Activated CD4-positive, alpha-beta T cell treated with anti-CD3 and anti-CD28 coated beads, Interleukin-2, amount 50 U/mL, for 4 hours (primary cell): ENCODE measurements at places on chromosomes 4 and X.

DNA sequence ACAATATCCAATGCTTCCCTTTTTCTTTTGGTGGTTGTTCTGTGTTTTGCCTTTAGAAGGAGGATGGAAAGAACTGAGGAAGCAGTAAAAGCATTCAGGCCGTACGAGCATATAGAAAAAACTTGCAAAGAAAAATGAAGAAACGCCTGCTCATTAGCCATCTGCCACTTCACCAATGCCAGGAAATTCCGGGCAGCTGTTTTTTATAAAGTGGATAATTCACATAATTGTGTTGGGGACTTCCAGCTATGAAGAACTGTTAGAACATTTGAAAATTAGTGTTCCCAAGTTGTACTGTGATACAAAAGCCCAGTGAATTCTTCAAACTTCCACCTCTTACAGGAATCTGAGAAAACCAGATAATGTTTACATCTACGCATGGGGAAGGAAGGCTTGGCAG, 11.7 kb downstream of the RELL1 start:
- no peak for DNase-seq

- DNase-seq = no peak
Observed at GRCh38 chrX:106903856-106904528, 851 bp upstream of the RIPPLY1 start.

GRCh38 chr4:174222266-174222872, 61.1 kb downstream of the FBXO8 start:
- no peak for DNase-seq

DNA sequence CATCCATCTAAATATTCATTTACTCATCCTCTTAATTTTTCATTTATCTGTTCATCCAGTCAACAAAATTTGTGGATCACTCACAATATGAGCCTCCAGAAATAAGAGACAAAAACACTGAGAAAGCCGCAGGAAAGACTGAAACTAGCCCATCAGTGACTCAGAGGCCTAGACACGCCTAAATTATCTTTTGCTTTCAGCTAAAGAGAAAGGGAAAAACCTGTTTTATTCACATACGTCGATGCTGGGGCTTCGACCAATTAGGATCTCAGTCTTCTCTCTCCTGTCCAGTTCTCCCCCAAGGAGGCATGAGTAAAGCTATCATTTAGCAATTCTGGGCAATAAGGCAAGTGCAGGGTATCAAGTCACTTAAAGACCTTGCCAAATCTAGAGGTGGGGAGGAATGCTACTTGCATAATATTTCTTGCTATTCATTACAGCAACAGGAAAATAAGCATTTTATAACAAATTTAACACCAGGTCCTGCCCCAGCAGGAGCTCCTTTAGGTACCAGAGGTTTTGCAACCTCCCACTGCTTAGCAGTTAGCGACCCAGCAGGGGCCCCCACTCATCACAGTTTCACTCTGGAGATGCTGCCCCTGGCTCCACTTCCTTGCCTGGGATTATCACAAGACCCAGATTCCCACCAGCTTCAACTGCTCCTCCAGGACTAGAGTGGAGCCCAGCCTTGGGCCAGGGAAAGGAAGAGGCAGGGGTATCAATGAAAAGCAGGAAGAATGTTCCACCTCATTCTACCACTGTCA, 30.1 kb upstream of the TMEM154 start:
- no peak for DNase-seq

DNA sequence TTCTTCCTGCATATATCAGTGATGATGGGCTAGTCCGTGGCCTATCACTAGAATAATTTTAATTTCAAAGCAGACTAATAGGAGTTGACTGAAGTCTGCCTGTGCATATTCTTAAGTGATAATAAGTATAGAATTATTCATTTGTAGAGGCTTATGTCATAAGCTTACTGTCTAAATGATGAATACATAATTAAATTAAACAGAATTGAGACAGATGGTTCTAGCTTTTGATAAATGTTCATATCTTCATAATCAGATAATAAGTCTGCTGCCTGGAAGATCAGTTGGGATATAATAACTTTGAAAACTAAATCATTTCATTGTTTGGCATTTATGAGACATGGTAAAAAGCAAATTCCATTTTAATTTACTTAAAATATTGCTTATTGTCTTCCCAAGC, 1175.6 kb downstream of the TECRL start:
- DNase-seq = no peak

DNA sequence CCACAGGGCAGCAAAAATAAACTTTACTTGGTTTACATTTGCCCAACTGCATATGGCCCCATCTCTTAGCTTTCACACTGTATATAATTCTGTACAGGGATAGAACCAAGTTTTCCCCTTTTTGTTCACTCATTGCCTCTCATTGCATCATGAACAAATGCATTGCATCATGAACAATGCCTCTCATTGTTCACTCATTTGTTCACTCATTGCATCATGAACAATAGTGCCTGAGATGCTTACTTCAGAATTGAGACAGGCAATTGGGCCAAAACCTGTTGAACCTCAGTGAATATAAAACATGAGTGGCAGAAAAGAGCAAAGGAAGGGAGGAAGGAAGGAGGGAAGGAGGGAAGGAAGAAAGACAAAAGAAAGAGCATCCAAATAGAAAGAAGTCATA, 98.2 kb downstream of the SOWAHB start:
- DNase-seq = no peak

- no peak for DNase-seq
Observed at GRCh38 chr4:26056406-26056805, 142.4 kb downstream of the SMIM20 start.

DNA sequence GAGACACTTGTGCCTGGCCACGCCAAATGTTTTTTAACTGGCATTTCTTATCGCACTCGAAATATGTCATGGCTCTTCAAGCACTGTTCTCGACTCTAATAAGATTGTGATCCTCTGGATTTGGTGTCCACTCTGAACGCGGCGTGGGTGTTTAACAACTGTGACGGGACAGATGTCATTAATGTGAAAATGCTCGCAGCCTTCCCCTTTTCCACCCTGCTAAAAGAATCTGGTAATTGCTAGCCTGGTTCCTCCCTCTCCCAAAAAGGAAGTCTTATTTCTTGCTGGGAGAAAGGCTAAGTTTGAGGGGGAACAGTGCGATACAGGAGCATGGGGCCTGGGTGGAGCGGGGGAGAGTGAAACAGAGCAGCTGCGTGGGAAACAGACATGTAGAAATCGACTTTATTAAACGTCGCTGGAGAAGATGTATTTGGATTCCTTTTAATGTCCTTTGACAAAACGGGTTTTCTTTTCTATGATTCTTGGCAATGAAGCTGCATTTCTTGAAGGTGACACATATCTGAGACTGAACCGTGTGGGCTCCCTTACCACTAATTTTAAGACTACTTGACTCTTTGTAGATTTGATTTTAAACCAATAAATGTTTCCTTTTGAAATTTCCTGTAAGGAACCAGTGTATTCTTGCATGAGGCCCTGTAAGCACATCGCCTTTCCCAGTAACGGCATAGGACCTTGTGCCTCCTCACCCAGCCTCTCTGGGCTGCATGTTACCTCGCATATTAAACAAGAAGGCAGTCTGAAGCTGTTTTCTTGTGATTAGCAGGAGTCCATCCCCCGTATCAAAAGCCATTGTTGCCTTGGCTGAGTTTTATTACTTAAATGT, 17.8 kb downstream of the TBC1D1 start:
- no peak for DNase-seq

DNA sequence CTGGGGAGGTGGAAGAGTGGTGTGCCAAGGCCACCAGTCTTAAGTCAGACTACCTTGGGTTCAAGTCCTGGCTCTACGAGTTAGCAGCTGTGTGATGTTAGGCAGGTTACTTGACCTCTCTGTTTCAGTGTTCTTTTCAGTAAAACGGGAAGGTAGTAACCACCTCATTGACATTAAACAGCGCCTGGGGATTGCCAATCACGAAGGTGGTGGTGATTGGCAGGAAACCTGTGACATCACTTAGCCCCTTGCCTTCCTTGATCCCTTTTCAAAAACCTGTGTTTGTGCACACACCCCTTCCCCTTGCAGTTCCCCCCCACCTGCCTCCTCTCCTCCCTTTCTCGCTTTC, 7.6 kb downstream of the KLF3 start:
- no peak for DNase-seq

GRCh38 chr4:61273233-61273632, 73.1 kb downstream of the ADGRL3 start:
- DNase-seq = no peak

DNA sequence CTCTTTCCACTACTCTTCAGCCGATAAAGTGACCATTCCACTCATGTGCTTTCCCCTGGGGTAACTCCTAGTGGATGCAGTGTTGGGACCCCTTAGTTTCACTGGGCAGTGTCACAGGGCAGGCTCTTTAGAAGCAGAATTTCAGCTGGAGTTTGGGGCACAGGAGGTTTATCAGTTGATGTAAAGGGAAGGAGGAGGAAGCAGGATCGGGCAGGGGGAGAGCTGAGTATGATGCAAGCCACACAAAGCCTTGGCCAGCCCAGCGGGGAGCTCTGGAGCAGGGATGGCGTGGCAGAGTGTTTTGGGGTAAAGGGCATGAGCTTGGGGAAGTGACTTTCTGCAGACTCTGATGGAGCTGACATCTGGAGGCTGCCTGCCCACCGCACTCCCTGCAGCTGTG, 19.3 kb downstream of the WDR13 start:
- no peak for DNase-seq

GRCh38 chr4:177033135-177033534, 240.4 kb upstream of the VEGFC start:
- no peak for DNase-seq

GRCh38 chr4:38614231-38614630, 49.8 kb upstream of the KLF3 start:
- no peak for DNase-seq
